Natural killer cell treated with Interleukin-12 subunit alpha and Interleukin-12 subunit beta and Interleukin-15 and Interleukin-18, amount 100 ng/mL, for 72 hours (primary cell): ENCODE measurements at places on chromosomes 1 and 21. TPM values are rescaled to one million over a fixed set of nuclear protein-coding genes. Genes with fewer than 3 reads are reported as not detected.

- H3K4me1 ChIP-seq: peaks cover 7% of the 10 kb centered on the region
- H3K27me3 ChIP-seq: peaks cover 23% of the 10 kb centered on the region
- H3K36me3 ChIP-seq: no peaks in the 10 kb centered on the region
These were observed 88.0 kb upstream of the IFFO2 start for GRCh38 chr1:19044471-19044870.

DNA sequence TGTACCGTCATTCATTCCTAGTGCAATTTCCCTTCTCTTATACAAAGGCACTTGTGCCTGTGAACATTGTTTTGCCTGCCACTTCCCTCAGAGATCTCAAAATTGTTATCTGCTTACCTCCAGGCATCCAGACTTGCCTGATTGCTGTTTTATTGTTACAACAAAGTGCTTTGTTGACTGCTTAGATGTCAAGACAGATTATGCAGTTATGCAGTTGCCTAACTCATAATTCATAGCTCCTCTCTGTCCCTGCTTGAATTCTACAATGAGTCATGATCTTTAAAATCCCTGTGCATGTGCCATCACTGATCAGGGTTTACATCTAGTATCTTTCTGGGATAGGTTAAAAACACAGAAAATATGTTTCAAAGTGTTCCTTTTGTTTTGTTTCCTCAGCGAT, 24.5 kb downstream of the CXADR start:
- no peaks in the 10 kb centered on the region for H3K4me1 ChIP-seq
- H3K27me3 ChIP-seq: peaks cover 22% of the 10 kb centered on the region
- no peak overlapping the region for H3K4me3 ChIP-seq
- H3K36me3 ChIP-seq: no peaks in the 10 kb centered on the region

DNA sequence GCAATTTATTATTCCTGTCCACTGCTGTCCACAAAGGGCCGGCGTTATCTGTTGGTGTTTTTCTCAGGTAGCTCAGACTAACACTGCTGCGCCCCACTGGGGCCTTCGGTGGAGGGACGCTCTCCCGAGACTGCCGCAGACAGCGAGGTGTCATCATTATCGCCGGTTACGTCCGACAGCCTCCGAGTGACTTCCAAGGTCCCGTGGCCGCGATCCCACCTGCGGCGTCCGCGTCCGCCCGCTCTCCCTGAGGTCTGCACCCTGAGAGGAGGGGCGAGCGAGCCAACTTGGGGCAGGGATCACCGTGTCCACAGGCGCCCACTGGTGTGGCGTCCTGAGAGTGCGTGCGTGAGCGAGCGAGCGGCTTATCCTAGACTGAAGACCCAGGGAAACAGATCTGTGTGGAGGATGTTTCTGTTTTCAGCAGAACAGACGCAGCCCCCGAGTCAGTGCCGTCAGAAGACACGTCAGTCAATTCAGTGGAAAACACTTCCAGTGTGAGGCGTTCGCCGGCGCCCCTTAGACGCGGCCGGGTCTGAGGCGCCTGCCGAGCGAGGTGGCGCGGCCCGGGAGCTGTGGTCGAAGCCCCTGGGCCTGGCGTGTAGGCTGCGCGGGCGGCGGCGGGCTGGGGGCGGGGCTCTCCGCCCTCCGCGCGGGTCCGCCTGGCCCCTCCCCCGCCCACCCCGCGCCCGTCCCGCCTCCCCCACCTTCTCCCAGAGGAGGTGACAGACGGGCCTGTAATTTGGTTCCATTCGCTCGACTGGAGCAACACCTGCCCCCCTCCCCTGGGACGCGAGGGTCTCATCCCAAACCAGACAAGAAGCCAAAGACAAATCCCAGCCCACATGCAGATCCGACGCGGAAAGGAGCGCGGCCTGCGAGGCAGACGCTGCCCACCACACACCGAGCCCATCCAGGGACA, 12.6 kb downstream of the NHLH2 start:
- H3K27me3 ChIP-seq: peaks cover 33% of the 10 kb centered on the region
- DNase-seq: no peak
- no peak overlapping the region for H3K27ac ChIP-seq
- peak overlapping the region; percentile 60 for H3K4me3 ChIP-seq

GRCh38 chr1:51776408-51776807, 102.1 kb downstream of the NRDC start:
- peaks cover 33% of the 10 kb centered on the region for H3K36me3 ChIP-seq
- no peak overlapping the region for H3K27ac ChIP-seq
- H3K4me1 ChIP-seq: peaks cover 11% of the 10 kb centered on the region
- no peak overlapping the region for H3K4me3 ChIP-seq
- DNase-seq: no peak
- no peaks in the 10 kb centered on the region for H3K27me3 ChIP-seq

GRCh38 chr1:223225061-223225460, 82.0 kb upstream of the TLR5 start:
- no peaks in the 10 kb centered on the region for H3K36me3 ChIP-seq
- H3K27ac ChIP-seq: no peak overlapping the region
- peaks cover 2% of the 10 kb centered on the region for H3K4me1 ChIP-seq
- H3K27me3 ChIP-seq: peaks cover 9% of the 10 kb centered on the region
- DNase-seq: no peak
- no peak overlapping the region for H3K4me3 ChIP-seq

DNA sequence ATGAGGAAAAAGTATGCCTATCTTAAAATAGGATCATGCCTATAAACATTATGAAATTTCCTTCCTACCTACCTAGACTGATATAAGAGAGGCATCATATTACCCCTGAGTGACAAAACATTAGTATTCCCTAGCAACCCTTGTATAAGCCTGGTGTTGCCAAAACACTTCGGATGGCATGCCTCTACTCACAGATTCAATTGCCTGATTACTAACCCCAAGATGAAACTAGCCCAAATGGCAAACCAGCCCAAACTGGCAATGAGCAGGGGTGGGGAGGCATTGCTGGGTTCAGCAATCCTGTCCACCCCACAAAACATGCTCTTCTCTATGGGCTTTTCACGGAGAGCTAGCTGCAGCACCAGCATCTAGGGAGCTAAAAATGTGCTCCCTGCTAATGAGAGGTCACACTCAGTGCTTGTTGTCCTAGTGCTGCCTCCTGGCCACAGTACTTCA, 13.9 kb downstream of the PALMD start:
- no peak overlapping the region for H3K27ac ChIP-seq
- no peak overlapping the region for H3K4me3 ChIP-seq
- H3K27me3 ChIP-seq: peaks cover 18% of the 10 kb centered on the region
- no peaks in the 10 kb centered on the region for H3K4me1 ChIP-seq
- DNase-seq: no peak

- no peaks in the 10 kb centered on the region for H3K36me3 ChIP-seq
- no peaks in the 10 kb centered on the region for H3K4me1 ChIP-seq
- peaks cover 18% of the 10 kb centered on the region for H3K27me3 ChIP-seq
- H3K4me3 ChIP-seq: no peak overlapping the region
These were observed 11.4 kb upstream of the TSNAX start for GRCh38 chr1:231517076-231517475.

The RRAGC gene
- 18.3 TPM for total RNA-seq

DNA sequence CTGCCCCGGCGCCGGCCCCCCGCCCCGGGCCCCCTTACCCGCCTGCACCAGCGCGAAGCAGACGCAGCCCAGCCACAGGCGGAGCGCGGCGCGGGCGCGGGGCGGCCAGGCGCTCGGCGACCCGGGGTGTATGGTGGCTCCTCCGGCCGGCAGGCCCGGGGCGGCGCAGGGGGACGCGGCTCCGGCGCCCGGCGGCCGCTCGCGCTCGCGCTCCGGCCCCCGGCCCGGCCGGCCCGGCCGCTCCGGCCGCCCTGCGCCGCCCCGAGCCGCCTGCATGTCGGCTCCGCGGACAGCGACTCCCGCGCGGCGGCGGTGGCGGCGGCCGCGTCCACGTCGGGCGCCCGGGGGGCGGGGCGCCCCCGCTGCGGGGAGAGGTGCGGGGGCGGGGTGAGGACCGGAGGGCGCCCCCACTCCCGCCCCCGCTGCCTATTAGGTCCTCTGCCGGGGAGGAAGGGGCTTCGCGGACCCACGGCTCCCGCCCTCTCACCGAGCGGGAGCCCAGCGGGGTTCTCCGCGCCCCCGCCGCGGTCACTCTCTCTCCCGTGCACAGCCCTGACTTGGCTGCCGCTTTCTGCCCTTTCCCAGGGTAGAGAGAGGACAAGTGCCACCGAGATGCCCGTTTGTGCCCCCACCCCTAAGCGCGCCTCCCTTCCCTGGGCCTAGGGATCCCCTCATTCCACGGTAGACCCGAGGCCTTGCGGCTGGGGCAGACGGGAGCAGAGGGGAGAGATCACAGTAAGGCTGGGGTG, at the start of gene FNDC5:
TSS of gene FNDC5 (minus strand) at position 298 of the 749 bp plus-strand sequence.
- H3K27ac ChIP-seq: peak within 1 kb of the TSS; percentile 3
- no peak for DNase-seq
- no peaks in the 10 kb centered on the region for H3K36me3 ChIP-seq
- H3K27me3 ChIP-seq: peaks cover 30% of the 10 kb centered on the region
- peak within 1 kb of the TSS; percentile 73 for H3K4me3 ChIP-seq
- peaks cover 11% of the 10 kb centered on the region for H3K4me1 ChIP-seq

- H3K27ac ChIP-seq: no peak overlapping the region
- H3K4me1 ChIP-seq: no peaks in the 10 kb centered on the region
- peaks cover 27% of the 10 kb centered on the region for H3K27me3 ChIP-seq
- DNase-seq: no peak
These were observed 122.2 kb upstream of the RAB4A start for GRCh38 chr1:229148743-229149142.

- H3K27ac ChIP-seq: peak overlapping the region; percentile 100
- H3K4me3 ChIP-seq: peak overlapping the region; percentile 92
- H3K4me1 ChIP-seq: peaks cover 76% of the 10 kb centered on the region
- no peak for DNase-seq
These were observed 8.9 kb downstream of the IFFO2 start for GRCh38 chr1:18947570-18947969.

The RGS16 gene
- total RNA-seq: 102 TPM

DNA sequence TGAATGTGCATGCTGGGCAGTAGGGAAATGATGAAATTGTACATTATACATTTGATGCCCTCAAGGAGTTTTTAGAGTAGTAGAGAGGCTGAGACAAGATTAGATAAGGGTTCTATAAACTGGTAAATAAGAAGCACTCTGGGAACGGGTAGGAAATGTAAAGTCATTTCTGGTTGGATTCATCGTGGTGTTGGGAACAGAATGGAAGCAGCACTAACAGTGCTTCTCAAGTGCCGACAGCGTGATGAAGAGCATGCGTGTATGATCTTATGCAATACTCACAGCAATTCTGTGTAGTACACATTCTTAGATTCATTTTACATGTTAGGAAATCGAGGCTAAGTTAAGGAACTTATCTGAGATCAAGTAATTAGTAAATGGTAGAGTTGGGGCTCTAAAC, 45.9 kb downstream of the GPR88 start:
- peaks cover 13% of the 10 kb centered on the region for H3K27me3 ChIP-seq
- no peak for DNase-seq
- H3K4me1 ChIP-seq: peaks cover 29% of the 10 kb centered on the region

GRCh38 chr1:165988275-165988674, 160.9 kb downstream of the UCK2 start:
- no peaks in the 10 kb centered on the region for H3K4me1 ChIP-seq
- DNase-seq: no peak
- H3K27me3 ChIP-seq: peaks cover 15% of the 10 kb centered on the region
- no peaks in the 10 kb centered on the region for H3K36me3 ChIP-seq
- H3K27ac ChIP-seq: no peak overlapping the region

- no peaks in the 10 kb centered on the region for H3K27me3 ChIP-seq
- no peaks in the 10 kb centered on the region for H3K4me1 ChIP-seq
- peaks cover 21% of the 10 kb centered on the region for H3K36me3 ChIP-seq
- no peak for DNase-seq
These were observed 11.4 kb upstream of the MAGOH start for GRCh38 chr1:53249706-53250105.

DNA sequence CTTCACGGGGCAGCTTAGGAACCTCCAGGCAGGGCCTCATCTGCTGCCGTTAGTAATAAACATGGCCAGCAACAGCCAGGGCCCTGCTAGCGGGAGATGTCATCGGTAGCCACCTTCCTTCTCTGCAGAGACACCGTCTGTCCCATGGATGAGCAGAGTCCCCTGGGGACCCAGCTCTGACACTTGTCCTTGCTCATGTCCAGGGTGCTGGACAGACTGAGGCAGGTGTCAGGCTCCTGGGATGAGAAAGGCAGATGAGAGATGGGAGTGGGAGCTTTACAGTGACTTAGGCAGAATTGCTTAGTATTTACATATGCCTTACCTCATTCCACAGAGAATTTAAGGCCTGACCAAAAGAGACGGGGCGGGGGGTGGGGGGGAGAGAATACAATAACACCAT, 25.0 kb downstream of the CAPN2 start:
- DNase-seq: no peak
- no peaks in the 10 kb centered on the region for H3K27me3 ChIP-seq
- no peak overlapping the region for H3K4me3 ChIP-seq

- no peaks in the 10 kb centered on the region for H3K36me3 ChIP-seq
- no peaks in the 10 kb centered on the region for H3K27me3 ChIP-seq
- H3K4me3 ChIP-seq: no peak overlapping the region
- DNase-seq: no peak
- H3K27ac ChIP-seq: no peak overlapping the region
- no peaks in the 10 kb centered on the region for H3K4me1 ChIP-seq
These were observed 18.2 kb downstream of the OR2C3 start for GRCh38 chr1:247517795-247518612.

DNA sequence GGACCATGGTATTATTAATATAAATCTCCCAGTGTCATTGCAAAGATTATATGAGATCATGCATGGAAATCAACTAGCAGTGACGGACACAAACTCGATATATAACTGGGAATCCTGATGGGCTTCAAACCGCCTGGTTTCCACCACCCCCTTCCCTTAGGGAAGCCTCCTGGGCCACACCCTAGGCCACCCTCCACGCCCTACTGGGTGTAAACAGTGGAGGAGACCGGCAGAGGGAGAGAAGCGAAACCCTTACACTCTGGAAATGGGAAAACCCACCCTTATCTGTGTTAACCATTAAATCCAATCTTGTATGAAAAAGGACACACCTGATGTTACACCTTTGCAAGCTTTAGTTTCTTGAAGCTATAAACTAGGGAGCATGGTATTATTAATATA, 595 bp upstream of the ZNHIT6 start:
- peaks cover 17% of the 10 kb centered on the region for H3K36me3 ChIP-seq
- peaks cover 7% of the 10 kb centered on the region for H3K27me3 ChIP-seq
- H3K4me3 ChIP-seq: no peak overlapping the region
- DNase-seq: no peak

- peaks cover 6% of the 10 kb centered on the region for H3K4me1 ChIP-seq
- DNase-seq: no peak
- H3K36me3 ChIP-seq: no peaks in the 10 kb centered on the region
- H3K27ac ChIP-seq: no peak overlapping the region
- no peak overlapping the region for H3K4me3 ChIP-seq
These were observed 82.2 kb upstream of the ABCD3 start for GRCh38 chr1:94335950-94336349.

The MTARC2 gene
- not detected for total RNA-seq

- no peak overlapping the region for H3K27ac ChIP-seq
- H3K4me1 ChIP-seq: no peaks in the 10 kb centered on the region
- peaks cover 13% of the 10 kb centered on the region for H3K27me3 ChIP-seq
- H3K4me3 ChIP-seq: no peak overlapping the region
- no peak for DNase-seq
These were observed 299.6 kb downstream of the NPHP4 start for GRCh38 chr1:5692664-5693063.
